ENCODE measurements at places on chromosomes 11 and 22.

GRCh38 chr11:129279326-129280026, 87.4 kb upstream of the ARHGAP32 start:
- DNase-seq: peak; percentile 17

DNA sequence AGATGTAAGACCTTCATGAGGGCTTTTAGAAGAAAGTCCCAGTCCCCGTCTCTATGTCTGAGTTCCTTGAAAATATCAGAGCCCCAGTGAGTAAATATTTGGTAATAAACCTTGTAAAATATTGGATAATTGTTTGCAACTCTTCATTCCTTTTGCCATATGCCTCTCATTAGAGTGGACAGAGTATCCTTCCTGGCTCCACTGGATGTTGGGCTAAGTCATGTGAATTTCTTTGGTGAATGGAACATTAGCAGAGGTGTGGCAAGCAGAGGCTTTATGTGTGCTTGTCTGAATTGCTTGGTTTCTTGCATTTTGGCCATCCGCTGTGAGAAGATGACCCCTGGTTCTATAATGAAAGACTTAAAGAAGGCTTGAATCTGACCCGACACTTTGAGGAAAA, 490.3 kb downstream of the METTL15 start:
- DNase-seq: no peak

DNA sequence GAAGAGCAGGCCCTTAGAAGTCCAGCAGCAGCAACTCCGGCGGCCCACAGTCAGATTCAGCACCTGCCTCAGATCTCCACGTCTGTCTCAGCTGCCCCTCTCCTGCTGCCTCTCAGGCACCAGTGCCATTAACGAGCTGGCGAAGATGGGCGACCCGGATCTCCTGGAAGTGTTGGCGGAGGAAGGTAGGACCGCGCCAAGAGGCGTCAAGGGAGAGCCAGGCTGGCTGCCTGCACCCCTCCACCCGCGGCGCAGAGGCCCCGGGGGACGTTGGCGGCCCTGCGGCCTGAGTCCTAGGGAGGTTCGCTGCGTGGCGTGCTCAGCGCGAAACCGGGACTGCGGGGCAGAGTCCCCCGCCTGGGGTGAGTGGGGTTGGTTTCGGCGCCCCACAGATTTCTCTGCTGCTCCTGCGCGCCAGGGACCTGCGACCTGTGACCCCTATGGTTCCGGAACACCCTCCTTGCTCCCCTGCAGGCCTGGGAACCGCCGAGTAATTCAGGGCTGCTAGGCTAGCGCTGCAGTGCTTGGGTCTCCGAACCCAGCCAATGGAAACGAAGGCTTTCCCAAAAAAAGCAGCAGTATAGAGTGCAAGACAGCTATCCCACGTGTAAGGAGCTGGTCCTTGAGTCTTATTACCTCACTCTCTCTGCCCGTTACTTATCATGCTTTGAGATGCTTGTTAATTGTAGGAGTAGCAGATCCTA, 615 bp downstream of the ANO5 start:
- DNase-seq: no peak

DNA sequence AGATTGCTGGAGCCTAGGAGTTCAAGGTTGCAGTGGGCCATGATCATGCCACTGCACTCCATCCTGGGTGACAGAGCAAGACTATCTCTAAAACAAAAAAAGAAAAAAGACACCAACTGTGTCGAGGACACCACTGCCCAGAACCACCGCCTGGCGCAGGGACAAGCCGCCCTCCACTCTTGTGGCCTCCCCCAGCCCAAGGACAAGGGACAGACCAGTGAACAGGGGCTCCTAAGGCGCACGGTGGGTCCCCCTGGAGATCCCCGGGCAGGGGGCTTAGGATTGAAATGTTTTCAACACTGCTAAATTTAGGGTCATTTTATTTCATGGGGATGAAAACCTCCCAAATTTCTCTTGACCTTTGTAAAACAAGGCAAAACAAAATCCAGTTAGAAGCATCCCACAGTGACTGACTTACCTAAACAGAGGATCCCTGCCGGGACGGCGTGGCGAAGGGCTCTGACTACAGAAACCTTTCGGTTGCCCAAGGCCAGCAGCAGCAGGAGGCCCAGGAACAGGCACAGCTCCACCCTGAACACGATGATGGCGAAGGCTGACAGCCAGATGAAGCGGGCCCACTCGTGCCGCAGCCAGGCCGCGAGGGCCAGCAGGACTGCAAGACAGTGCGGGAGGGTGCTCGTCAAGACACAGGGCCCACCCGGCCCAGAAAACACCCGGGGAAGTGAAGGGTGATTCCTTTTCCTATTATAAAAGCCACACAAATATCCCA, 8.6 kb downstream of the ALG12 start:
- DNase-seq: no peak

GRCh38 chr11:119305556-119306372, 11.2 kb downstream of the MCAM start:
- no peak for DNase-seq

- no peak for DNase-seq
Measured at GRCh38 chr11:106072804-106073203, 4.3 kb downstream of the KBTBD3 start.

GRCh38 chr11:72102162-72102561, 935 bp downstream of the LAMTOR1 start:
- no peak for DNase-seq

DNA sequence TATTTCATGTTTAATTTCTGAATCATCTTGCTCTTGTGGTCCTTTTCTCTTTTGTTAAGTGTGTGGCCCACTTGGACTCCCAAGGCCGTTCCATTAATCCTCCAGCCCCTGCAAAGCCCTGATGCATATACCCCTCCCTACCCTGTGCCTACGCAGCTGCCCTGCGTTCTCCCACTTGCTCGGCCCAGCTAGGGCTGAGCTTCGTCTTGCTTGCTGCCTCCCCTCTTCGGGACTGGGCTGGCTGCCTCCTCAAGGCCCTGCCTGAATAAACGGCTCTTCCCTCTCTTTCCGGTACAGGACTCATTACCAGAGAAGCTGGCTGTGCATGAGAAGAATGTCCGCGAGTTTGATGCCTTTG, 28.5 kb downstream of the ARHGAP1 start:
- DNase-seq: no peak

- no peak for DNase-seq
Measured at GRCh38 chr11:130456286-130456685, 7.8 kb downstream of the ADAMTS15 start.

DNA sequence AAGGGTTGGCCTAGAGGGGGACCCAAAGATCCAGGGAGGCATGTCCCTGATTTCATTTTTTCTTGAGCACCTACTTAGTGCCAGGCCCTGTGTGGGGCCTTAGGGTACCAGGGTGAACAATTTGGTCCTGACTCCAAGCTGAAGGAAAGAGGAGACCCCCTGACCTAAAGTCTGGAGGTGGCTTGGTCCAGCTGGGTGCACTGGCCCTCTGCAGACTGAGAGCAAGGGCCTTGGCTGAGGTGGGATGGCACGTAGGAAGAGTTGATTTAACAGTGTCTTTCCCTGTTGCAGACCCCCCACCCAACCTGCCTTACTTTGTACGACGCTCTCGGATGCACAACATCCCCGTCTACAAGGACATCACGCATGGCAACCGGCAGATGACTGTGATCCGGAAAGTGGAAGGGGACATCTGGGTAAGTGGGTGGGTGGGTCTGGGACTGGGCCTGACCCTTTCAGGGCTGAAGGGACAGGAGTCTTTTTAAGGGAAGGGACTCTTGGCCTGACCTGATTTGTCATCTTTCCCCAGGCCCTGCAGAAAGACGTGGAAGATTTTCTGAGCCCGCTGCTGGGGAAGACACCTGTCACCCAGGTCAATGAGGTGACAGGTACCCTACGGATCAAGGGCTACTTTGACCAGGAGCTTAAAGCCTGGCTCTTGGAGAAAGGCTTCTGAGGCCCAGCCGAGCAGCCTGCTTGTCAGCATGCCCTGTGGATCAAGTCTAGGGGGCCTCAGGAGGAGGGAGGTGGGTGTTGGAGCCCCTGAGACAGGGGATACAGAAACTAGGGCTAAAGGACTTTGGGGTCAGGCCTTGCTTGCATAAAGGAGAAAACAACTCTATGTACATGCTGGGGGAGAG, 3.3 kb downstream of the MRPL49 start:
- no peak for DNase-seq

DNA sequence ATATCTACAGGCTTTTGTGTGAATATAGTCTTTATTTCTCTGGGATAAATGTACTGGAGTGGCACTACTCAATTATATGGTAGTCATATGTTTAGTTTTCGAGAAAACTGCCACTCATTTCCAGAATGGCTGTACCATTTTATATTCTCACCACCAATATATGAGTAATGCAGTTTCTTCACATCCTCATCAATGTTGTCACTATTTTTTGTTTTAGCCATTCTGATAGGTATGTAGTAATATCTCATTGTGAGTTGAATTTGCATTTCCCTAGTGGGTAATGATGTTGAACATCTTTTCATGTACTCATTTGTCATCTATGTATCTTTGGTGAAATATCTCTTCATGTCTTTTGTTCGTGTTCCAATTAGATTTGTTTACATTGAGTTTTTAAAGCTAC, 18.0 kb downstream of the ACRV1 start:
- DNase-seq: no peak

DNA sequence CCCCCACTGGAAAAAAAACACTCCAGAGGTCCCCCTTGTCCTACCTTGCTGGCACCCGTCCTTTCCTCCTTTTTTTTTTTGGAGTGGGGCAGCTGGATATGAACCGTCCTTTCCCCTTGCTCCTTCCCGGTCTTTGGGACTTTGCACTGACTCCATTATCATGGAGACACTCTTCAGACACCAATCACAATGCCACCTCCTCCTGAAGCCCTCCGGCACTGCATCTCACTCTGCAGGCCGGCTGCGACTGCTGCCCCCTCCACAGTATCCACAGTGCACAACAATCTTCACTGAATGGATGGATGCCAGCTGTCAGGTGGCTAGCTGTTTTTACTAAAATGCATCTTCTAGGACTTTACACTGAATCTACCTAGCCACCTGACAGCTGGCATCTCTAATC, 12.7 kb upstream of the RGL4 start:
- DNase-seq: no peak

- no peak for DNase-seq
Measured at GRCh38 chr11:8283465-8284230, 20.0 kb upstream of the LMO1 start.

- no peak for DNase-seq
Measured at GRCh38 chr11:10268746-10269488, 25.1 kb downstream of the SBF2 start.

DNA sequence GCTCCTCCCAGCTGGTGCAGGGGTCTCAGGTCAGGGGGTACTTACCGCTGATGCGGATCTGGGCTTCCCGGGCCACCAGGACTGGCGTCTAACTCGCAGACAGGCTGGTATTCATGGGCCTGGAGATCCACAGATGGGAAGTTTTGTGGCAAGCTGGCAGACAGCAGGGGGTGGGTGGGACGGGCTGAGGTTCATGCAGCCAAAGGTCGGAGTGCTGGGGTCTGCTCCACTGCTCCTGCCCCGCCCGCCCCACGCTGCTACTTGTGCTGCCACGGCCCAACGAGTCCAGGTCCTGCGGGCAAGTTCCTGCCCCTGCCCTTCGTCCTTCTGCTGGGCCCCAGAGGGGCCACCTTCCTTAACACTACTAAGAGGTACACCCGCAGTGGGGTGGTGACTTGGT, 3.1 kb downstream of the ACY3 start:
- no peak for DNase-seq

DNA sequence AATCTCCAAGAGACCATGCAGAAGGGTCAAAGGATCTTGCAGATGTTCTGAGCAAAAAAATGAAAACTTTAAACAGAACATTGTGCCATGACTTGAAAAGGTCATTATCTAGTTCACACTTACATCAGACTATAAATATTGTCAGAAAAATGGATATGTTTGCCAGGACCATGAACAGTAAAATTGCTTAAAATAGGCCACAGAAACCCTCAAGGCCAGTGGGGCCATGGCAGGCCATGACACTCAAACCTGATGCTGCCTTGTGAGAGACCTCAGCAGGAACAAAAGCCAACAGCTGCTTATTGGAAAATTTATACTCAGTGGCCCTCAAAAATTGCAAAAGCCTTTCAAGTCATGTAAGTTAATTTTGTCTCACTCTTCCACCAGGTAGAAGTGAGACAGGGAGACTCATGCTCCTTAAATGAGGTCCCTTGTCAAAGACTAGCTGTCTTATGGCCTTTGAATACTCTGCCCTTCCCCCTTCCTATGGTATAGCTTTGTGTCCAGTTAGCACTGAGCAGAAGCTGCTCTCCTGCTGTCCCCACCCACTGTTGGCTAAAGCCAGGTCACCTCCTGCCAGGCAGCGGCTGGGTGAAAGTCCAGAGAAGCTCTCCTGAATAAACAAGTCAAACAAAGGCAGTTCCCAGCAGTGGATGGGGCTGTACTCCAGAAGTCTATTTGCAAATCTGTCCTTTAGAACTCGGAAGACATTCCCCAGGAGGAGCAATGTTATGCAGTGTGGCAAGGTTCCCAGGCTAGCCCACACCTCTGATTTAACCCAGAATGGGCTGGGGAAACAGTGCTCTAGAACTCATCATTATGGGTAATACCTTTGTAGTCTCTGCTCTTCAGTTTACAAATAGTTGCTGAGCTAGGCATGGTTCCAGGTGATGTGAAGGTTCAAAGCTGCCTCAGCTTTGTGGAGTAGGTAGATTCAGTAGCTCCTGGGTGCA, 21.4 kb downstream of the ADM start:
- no peak for DNase-seq

DNA sequence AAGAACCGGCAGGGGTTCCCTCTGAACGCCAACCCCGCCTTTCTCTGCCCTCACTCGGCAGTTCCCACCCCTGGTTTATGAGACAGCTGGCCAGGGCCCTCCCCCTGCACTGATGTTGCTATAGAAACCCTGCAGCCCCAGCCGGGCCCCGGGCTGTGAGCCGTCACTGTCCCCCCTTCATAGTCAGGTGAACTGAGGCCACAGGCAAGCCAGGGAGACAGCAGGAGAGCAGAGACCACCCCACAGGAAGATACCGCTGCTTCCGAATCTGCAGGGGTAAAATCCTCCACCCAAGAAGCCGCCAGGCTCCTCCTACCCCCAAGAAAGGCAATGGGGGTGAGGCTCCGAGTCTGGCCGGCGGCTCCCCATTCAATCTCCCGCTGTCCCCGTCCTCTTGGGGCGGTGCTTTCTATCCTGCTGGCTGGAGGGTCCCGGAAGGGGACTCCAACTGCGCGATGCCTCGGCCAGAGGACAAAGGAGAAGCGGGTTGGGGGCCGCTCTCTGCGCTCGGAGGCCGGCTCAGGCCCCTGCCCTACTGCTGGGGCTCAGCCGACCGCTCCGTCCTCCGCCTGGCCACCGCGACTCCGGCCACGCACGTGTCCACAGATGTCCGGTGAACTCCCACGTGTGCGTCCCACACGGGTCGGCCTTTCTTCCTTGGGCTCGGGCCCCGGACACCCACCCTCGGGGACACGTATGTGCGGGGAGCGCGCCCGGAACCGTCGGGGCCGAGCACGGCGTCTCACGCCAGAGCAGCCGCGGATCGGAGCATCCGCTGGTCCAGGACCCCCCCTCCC, 587 bp downstream of the SLC25A22 start:
- DNase-seq: peak; percentile 63
